Thyroid gland (tissue), 4 donors: ENCODE measurements at places on chromosomes 16 and 17.
A peak's percentile ranks its signal among the peaks of the same experiment; 100 is the strongest.

GRCh38 chr16:74774223-74775139 lies at the start of gene FA2H:
FA2H (minus strand) TSS chr16:74774820; CDS start chr16:74774755, 65 bp downstream.
- DNase-seq, result peak; percentile 96

DNA sequence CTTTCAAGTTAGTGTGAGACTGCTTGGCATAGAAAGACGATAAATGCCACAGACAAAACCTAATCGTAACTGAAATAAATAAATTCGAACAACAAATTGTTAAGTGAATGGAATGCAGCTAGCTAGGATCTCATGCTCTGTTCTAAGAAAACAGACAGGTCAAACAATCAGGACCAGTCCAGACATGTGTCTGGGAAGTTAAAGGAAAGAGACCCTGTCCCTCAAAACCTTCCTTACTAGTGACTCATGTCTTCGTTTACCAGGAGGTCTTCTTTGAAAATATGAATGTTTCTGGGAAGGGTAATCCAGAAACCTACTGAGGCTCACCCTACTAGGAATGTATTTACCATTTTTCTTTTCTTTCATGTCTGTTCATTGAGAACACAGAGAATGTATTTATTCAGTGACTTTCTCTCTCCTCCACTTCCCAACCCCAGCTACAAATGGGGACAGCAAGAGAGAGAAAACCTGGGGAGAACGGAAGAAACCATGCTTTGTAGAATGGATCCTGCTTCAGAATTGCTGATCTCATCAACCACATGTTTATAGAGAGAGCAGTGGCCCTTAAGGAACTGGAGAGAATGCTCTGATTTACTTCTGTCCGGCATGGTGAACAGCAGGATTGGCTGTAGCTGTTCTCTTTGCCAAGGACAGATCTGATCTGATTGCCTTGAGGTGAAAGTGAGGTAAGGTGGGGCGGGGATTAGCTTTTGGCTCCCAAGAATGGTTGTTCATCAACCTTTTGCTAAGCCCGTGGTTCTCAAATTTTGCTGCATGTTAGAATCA lies 39.4 kb upstream of the DHX8 start:
- DNase-seq, result peak; percentile 84

DNA sequence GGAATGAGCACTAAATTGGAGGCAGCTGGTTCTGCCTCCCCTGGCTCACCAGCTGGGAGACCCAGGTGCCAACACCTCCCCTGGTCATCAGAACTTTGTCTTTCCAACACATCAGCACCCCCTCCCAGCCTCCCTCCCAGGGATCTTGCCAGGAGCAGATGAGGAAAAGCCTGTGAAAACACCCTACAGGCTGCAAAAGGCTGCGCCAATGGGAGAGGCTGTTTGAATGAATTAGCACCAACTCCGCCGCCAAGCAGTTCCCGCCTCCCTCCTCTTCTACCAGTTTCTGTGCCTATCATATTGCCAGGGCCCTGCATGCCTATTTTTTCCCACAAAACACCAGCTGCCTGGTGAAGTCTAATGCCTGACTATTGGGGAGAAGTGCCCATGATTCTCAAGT lies 137.0 kb downstream of the AIPL1 start:
- DNase-seq, result no peak

DNA sequence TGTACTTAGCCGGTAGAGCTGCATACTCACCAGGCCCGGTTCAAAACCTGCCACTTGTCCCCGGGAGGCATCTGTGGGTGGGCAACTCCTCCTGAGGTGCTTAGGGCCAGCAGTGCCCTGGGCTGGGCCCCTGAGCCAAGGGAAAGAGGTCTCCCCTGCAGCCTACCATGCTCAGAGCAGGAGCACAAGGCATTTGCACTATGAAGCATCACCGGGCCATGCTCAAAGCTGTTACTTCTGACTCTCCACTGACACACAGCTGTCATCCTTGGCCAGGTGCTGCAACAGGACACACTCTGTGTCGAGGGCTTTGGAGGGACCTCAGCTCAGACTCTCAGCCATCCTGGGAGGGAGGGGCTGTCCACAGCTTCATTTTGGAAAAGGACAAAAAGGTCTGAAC lies 37.2 kb downstream of the SLC38A8 start:
- DNase-seq, result no peak

DNA sequence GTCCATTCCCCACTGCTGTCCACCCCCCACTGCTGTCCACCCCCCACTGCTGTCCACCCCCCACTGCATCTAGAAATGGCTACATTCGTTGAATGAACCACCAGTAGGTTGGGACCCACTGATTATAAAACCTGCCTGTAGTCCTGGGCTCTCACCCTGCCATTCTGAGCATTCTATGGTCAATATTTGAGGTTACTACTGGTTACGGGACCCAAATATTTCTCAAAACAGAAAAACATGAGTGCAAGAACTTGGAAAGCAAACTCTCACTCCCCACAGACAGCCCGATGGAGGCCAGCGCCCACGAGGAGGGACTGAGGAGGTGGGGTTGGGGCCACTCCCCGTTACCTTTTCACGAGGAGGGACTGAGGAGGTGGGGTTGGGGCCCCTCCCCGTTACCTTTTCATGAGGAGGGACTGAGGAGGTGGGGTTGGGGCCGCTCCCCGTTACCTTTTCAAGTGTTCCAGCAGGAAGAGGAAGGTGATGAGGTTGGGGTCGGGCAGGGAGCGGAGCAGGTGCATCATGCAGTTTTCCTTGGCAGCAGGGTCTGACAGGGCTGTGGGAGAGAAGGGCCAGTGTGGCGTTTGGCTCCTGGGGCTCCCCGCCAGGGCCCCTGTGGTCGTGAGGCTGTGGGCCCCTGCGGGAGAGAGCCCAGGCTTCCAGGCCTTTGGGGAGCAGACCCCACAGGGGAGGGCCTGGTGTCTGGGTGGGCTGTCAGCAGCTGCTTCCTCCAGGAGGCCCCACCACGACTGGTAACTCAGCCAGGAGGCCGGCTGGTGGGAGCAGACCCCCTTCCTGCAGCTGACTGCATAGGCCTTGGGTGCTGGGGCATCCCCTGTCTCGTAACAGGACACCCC lies 12.5 kb downstream of the TIMM22 start:
- DNase-seq, result no peak

- DNase-seq, result no peak
These were observed 19.7 kb downstream of the DHRS7B start for GRCh38 chr17:21146362-21147015.

- peak; percentile 58 for DNase-seq
These were observed 421 bp downstream of the STAT3 start for GRCh38 chr17:42387661-42388380.

- no peak for DNase-seq
These were observed 231.6 kb upstream of the CPHXL start for GRCh38 chr16:75957870-75958269.

- no peak for DNase-seq
These were observed 49.6 kb downstream of the KCNJ12 start for GRCh38 chr17:21425736-21426135.

- DNase-seq, result peak; percentile 69
These were observed 678 bp downstream of the CDR2L start for GRCh38 chr17:74987909-74988711.
